Activated CD4-positive, alpha-beta memory T cell treated with anti-CD3 and anti-CD28 coated beads for 36 hours (primary cell): ENCODE measurements at places on chromosomes 6 and 20.

DNA sequence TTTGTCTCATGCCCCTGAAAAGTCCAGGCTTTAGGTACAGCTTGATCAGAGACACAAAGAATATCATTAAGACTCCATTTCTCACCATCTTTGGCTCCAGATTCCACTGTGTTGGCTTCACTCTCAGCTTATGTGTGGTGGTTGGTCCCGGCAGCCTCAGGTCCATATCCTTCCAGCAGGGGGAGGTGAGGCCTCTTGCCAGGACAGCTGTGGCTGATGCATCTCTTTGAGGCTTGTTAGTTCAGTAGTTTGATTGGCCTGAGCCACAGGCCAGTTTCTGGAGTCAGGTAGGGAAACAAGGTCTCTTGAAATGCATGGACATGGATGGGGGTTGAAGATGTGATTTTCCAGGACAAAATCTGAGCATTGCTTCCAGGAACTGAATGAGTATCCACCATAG lies 62.4 kb downstream of the JAG1 start:
- peak; percentile 25 for DNase-seq

DNA sequence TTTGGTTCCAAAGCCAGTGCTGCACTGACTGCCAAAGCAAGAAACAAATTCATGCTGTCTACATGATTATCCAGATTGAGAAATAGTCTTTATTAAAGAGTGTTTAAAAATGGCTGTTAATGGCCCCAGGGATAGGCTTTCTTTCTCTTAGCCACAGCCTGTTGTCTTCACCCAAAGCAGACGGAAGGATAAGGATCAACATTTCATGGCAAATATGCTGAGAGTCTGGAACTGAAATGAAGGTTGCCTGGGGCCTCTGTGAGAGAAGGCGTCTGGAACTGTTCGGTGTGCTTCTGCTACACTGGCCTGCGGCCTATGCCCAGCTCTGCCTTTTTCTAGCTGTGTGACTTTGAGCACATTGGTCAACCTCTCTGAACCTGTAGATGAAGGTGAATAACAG lies 373.0 kb upstream of the ZFP64 start:
- no peak for DNase-seq

- no peak for DNase-seq
Measured at GRCh38 chr6:167690931-167691330, 135.8 kb upstream of the AFDN start.

DNA sequence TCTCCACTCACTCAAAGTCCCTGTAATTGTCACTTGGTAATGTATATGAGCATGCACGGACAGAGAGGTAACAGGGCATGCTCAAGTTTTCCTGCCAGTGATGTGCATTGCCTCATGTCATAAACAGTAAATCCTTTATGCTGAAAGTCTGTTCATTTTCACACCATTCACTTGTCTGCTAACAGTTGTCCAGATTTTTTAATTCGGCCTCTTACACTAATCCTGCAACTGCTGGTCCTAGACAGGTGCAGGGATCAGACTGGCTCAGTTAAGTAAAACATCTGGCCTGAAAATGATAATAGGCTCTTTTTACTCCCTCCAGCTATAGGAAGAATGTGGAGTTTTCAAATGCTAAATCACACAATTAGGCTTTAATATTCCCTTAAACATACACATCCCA lies 185.4 kb upstream of the VGLL2 start:
- DNase-seq = no peak

- no peak for DNase-seq
Measured at GRCh38 chr6:129416337-129416990, 293.5 kb downstream of the ARHGAP18 start.

DNA sequence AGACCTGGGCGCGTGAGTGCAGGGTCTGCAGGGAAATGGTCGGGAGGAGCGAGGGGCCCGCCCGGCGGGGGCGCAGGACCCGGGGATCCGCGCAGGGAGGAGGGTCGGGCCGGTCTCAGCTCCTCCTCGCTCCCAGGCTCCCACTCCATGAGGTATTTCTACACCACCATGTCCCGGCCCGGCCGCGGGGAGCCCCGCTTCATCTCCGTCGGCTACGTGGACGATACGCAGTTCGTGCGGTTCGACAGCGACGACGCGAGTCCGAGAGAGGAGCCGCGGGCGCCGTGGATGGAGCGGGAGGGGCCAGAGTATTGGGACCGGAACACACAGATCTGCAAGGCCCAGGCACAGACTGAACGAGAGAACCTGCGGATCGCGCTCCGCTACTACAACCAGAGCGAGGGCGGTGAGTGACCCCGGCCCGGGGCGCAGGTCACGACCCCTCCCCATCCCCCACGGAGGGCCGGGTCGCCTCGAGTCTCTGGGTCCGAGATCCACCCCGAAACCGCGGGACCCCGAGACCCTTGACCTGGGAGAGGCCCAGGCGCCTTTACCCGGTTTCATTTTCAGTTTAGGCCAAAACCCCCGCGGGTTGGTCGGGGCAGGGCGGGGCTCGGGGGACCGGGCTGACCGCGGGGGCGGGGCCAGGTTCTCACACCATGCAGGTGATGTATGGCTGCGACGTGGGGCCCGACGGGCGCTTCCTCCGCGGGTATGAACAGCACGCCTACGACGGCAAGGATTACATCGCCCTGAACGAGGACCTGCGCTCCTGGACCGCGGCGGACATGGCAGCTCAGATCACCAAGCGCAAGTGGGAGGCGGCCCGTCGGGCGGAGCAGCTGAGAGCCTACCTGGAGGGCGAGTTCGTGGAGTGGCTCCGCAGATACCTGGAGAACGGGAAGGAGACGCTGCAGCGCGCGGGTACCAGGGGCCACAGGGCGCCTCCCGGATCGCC lies 54.2 kb upstream of the HLA-A start:
- peak; percentile 93 for DNase-seq

- DNase-seq = no peak
Measured at GRCh38 chr6:26377719-26378118, 5.2 kb upstream of the BTN2A2 start.

GRCh38 chr6:135902756-135903331 lies 51.3 kb downstream of the PDE7B start:
- DNase-seq = no peak

DNA sequence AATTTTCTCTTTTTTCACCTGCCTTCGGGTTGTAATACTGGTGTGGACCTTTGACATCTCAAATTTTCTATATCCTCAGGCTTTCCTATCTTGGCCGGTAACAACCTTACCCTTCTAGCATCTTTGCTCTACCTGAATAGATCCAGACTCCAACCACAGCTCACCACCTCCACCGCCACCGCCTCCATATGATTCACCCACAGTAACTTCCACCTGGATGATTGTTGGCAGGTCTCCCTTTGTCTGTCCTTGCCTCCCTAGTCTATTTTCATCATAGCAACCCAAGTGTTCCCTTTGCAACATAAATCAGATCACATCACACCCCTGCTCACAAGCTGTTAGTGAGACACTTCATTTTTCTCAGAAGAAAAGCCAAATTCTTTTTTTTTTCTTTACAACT lies 525.8 kb upstream of the POU3F2 start:
- DNase-seq = no peak

- no peak for DNase-seq
Measured at GRCh38 chr6:7021301-7021700, 86.5 kb upstream of the RREB1 start.
